ENCODE measurements at places on chromosomes 6 and 20.
A peak's percentile ranks its signal among the peaks of the same experiment; 100 is the strongest.

DNA sequence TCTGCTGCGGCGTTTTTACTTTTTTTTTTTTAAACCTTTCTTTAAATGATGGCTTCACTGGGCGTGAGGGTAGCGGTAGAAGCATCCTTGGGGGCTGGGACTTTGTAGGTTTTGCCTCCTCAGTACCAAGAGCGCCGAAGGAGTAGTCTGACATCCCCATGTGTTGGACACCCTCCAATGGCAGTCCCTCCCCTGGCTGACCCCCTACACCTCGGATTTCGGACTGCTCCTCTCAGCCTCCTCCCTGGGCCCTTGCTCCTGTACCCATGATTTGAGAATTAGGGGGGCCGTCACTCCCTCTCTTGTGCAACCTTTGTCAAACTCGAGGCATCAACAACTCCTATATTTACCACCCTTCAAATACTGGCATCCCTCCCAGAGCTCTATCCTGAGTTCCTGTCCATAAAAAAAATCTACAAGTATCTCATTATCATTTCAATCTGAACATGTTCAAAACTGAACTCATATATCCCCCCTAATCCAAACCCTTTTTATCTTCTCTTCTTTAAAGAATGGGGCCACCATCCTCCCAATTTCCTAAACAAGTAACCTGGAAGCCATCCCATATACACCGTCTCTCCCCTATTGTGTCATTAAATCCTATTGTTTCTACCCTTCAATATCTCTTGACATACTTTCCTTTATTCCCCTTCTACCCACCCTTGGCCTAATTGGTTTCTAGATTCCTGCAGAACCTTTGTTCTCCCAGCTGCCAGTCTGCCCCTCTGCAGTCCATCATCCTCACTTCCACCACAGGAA is 1.2 kb upstream of the ARFGEF3 start:
- DNase-seq, result no peak

DNA sequence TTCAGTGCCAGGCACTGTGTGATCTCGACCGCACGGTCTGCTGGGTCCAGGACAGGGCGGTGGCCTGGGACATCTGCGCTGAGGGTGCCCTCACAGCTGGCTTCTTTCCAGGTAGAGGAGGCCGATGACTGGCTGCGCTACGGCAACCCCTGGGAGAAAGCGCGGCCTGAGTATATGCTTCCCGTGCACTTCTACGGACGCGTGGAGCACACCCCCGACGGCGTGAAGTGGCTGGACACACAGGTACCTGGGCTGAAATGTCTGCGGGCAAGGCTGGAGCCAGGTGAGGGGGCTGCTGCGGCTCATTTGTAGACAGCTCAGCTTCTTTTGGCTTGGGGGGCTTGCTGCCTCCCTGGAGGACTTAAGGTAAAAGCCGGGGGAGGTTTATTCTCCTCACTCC is 26.6 kb downstream of the PYGB start:
- DNase-seq, result no peak

DNA sequence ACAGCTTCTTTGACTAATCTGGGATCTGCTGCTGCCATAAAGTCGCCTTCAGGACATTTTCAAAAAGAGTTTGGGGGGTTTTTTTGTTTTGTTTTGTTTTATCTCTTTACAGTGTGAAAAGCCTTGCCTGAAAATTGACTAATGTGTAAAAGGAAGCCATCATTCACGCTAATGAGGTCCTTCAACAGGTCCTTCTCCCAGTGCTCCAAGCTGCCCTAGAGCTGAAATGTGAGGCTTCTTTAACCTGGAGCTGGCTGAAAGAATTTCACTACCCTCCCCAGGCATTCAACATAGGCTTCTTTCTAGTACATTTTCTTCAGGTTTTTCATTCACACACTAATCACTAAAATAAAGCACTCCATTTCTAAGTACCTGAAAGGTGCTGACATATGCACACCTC is 145.1 kb upstream of the PRDM1 start:
- no peak for DNase-seq

DNA sequence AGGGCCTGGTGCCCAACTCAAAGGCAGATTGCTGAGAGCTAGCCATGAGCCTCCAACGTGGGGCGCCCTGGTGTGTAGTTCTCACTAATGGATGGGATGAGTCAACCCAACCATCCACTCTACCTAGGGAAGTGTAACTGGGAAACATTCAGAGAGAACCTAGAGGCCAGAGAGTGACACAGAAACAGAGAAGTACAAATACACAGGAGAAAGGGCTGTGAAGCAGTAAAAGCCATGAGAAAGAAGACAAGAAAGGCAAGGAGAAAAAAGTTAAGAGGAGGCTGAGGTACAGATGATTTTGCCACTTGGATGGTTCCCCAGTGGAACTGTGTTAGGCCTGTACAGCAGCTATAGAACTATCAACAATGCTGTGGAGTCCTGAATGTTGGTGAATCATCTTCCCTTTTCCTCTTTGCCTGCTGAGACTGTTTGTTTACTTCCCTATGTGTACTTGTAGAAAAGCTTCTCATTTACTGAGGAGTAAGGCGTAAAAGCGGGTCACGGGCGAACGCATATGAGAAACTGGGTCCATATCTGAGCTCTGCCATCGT is 39.0 kb downstream of the MAN1A1 start:
- no peak for DNase-seq

GRCh38 chr6:132333639-132334520 is 67.4 kb downstream of the MOXD1 start:
- peak; percentile 86 for DNase-seq

DNA sequence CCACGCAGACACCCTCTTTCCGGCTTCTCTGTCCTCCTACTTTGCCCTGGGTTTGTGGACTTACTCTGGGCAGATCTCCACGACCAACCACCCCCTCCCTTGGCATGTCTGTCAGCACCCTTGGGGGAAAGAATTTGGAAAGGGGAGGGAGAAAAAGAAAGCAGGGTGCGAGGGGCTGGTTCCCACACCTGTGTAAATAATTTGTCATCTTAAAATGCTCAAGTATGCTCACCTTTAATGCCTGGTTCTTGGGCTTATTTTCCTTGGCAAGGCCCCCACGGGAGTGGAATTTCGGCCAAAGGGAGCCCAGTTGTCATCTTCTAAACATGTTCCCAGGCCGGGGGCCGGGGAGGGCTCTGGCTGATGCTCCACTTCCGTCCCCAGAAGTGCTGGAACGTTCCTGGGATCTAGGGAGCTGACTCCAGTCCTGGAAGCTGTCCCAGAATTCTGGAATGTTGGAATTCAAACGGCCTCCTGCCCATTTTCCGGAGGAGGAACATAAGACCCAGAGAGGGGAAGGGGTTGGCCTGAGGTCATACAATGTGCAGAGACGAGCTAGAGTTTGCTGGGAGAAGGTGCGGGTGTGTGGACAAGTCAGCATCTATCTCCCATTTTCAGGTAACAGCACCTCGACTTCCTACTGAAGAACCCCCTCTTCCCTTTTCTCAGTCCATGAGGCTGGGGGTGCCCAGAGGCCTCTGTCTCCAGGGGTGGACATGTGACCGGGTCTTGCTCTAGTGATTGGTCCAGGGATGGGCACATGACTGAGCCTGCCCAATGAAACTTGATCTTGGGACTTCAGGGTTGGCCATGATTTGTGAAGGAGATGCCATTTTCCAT is 122.3 kb downstream of the CEBPB start:
- no peak for DNase-seq

GRCh38 chr6:34146021-34146782 is at the start of gene GRM4:
TSS of gene GRM4 (minus strand) at chr6:34146087. CDS start at chr6:34133496, 12,591 bp downstream.
- DNase-seq, result no peak

GRCh38 chr6:126650931-126651330 is 311.0 kb downstream of the CENPW start:
- DNase-seq, result no peak

GRCh38 chr6:46704562-46704961 is 16.9 kb downstream of the TDRD6 start:
- DNase-seq, result no peak

- no peak for DNase-seq
Measured at GRCh38 chr6:42105156-42105648, 37.2 kb downstream of the C6orf132 start.

- DNase-seq, result no peak
Measured at GRCh38 chr6:136501514-136501913, 48.7 kb downstream of the MAP7 start.

DNA sequence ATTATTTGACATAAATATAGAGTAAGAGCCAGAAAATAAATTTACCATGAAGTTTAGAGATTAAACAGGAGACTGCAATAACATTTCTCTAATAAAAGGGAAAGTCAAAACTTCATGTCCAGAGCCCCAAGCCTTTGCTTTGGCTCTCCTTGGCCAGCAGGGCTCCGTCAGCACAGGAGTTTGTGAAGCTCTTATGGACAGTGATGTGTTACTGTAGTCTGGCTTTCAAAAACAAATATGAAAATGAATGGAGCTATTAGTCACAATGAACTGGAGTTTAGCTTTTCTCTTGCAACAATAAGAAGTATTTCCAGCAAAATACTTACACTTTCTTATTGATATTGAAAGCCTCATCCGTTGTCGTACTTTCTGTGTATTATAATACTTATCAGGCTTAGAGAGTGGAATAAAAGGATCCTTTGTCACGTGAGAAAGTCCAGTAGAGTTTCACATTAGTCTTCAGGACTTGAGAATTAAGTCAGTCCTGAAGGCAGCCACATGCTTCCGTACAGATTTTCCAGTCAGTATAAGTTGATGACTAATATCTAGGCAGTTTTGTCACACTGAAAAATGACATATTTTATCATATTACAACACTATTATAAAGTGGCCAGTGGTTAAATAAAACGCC is 117.0 kb upstream of the PRL start:
- no peak for DNase-seq

DNA sequence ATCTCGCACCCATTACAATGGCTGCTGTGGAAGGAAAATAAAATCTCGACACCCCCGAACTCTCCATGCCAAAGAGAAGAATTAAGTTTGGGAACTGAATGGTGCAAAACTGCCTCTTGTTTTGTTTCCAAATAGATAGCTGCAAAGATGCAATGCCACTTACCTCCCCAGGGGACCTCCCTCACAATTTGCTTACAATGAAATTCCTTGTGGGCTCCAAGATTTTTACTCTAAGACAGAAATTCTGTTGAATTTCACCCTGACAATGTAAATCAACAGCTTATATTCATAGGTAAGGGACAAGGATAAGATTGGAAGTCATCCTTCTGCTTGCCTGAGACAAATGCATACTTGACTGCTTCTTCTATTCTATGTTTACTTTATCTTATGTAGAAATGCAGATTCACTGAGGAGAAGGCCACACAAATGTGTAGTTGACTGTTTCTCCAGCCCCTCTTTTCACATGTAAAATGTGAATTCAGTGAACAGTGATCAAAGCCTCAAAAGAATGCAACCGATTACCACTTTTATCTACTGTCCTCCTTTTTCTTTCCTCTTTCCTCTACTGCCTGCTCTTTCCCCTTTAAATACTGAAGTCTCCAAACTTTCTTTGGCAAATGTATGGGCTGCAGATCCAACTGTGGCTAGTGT is 36.6 kb downstream of the ADGRF4 start:
- DNase-seq, result no peak

- DNase-seq, result no peak
Measured at GRCh38 chr6:135202836-135203235, 21.7 kb downstream of the MYB start.
